Naive thymus-derived CD4-positive, alpha-beta T cell (primary cell): ENCODE measurements at places on chromosomes 5 and 9.
A peak's percentile ranks its signal among the peaks of the same experiment; 100 is the strongest.

DNA sequence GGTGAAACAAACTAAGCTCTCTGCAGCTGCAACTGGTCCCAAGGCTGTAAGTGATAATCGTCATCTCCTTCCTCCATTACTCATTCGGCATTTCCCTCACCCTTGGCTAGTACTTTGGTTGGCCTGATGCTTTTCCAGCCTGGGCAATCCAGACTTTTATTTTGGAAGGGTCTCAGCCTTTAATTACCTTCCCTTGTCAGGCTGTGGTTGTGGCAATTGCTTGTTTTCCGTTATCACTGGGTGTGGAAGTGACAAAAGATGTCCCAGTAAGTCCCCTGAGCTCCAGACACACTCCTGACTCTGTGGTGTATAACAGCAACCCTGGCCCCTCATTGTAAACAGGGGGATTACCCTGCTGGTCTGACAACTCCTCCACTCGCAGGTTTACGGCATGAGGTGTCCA, 6.3 kb upstream of the FAF2 start:
- H3K27me3 ChIP-seq: no peaks in the 10 kb centered on the region
- H3K4me1 ChIP-seq: peaks cover 2% of the 10 kb centered on the region
- no peak overlapping the region for H3K4me3 ChIP-seq

GRCh38 chr5:94268226-94268625, 350.2 kb downstream of the KIAA0825 start:
- no peak overlapping the region for H3K4me3 ChIP-seq
- H3K36me3 ChIP-seq: no peaks in the 10 kb centered on the region
- no peaks in the 10 kb centered on the region for H3K4me1 ChIP-seq
- H3K27ac ChIP-seq: no peak overlapping the region

DNA sequence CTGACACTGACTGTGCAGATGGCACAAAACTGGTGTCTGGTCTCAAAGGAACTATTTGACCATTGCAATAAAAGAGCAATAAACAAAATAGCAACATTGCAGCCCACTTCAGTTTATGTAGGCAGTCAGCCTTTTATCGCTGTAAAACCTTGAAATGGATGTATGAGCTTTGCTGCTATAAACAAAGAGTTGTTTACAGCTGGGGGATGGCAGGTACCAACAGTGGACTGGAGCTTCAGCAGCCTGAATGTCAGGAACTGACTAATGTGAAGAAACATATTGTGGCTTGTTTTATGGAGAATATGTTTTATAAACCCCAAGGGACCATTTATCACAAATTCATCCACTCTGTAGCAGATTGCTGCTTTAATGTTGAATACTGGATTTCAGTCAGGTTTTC, 78.0 kb downstream of the PTPRD start:
- H3K4me1 ChIP-seq: no peaks in the 10 kb centered on the region
- no peak overlapping the region for H3K27ac ChIP-seq
- H3K4me3 ChIP-seq: no peak overlapping the region
- H3K36me3 ChIP-seq: no peaks in the 10 kb centered on the region
- DNase-seq: no peak

DNA sequence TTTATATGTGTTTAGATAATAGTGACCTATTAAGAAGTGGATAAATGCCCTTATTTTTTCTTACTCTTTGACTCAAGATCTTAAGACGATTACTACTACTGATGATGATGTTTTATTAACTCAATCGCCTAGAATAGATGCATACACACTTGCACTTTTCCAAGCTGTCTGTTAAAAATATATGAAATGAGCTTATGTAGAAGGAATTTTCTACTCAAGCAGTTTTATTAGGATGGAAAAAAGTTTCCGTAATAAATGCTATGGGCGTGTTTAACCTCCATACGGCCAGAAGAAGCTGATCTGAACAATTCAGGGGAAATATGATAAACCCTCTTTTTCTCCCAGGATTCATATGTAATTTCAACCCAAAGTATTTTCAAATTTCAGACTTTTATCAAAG, 455.7 kb upstream of the MPDZ start:
- no peaks in the 10 kb centered on the region for H3K36me3 ChIP-seq
- H3K4me3 ChIP-seq: no peak overlapping the region
- no peak for DNase-seq
- no peaks in the 10 kb centered on the region for H3K27me3 ChIP-seq

DNA sequence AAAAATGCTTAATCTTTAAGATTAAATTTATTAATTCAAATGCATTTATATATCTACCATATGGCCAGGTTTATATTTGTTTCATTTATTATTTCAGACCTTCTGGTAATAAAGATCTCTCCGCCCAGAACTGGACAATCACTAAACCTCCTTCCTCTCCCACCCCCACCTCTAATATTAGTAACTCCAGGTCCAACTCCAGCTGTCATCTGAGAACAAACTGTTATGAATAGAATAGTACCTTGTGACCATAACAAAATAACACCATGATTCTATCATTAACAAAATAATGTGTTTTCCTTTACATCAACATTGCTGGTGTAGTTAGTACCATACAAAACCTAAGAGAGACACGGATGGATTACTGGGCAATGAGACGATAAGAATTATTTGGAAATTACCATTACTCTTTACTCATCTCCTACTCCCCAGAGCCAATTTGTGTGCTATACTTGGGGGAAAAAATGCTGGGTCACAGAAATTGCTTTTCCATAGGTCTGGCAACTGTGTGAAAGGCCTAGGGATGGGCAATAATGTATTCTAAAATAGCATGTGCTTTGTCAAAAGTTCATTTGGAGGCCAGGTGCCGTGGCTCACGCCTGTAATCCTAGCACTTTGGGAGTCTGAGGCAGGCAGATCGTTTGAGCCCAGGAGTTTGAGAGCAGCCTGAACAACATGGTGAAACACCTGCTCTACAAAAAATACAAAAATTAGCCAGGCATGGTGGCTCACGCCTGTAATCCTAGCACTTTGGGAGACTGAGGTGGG, 186.1 kb downstream of the ENC1 start:
- H3K36me3 ChIP-seq: no peaks in the 10 kb centered on the region
- H3K4me3 ChIP-seq: no peak overlapping the region
- H3K4me1 ChIP-seq: no peaks in the 10 kb centered on the region
- H3K27me3 ChIP-seq: no peaks in the 10 kb centered on the region
- no peak overlapping the region for H3K27ac ChIP-seq
- DNase-seq: no peak

- peak overlapping the region; percentile 79 for H3K27ac ChIP-seq
- DNase-seq: peak; percentile 67
Observed at GRCh38 chr5:80181618-80182211, 74.1 kb downstream of the SERINC5 start.

- H3K4me1 ChIP-seq: no peaks in the 10 kb centered on the region
- no peak overlapping the region for H3K4me3 ChIP-seq
- H3K36me3 ChIP-seq: no peaks in the 10 kb centered on the region
- H3K27me3 ChIP-seq: no peaks in the 10 kb centered on the region
- no peak overlapping the region for H3K27ac ChIP-seq
Observed at GRCh38 chr9:107513464-107514100, 24.0 kb upstream of the KLF4 start.

GRCh38 chr9:78856144-78856543, 559.2 kb downstream of the PSAT1 start:
- no peaks in the 10 kb centered on the region for H3K27me3 ChIP-seq
- no peak for DNase-seq
- H3K27ac ChIP-seq: no peak overlapping the region
- H3K36me3 ChIP-seq: no peaks in the 10 kb centered on the region

GRCh38 chr5:173781816-173782670, 106.1 kb upstream of the CPEB4 start:
- no peaks in the 10 kb centered on the region for H3K36me3 ChIP-seq
- no peak overlapping the region for H3K4me3 ChIP-seq
- no peak overlapping the region for H3K27ac ChIP-seq
- DNase-seq: peak; percentile 59
- H3K27me3 ChIP-seq: no peaks in the 10 kb centered on the region

GRCh38 chr5:63049935-63050334, 471.3 kb downstream of the LRRC70 start:
- no peak overlapping the region for H3K4me3 ChIP-seq
- no peak overlapping the region for H3K27ac ChIP-seq
- no peaks in the 10 kb centered on the region for H3K36me3 ChIP-seq

GRCh38 chr9:131477367-131477766, 25.4 kb upstream of the POMT1 start:
- no peaks in the 10 kb centered on the region for H3K27me3 ChIP-seq
- peaks cover 57% of the 10 kb centered on the region for H3K36me3 ChIP-seq
- H3K4me3 ChIP-seq: no peak overlapping the region
- DNase-seq: no peak

DNA sequence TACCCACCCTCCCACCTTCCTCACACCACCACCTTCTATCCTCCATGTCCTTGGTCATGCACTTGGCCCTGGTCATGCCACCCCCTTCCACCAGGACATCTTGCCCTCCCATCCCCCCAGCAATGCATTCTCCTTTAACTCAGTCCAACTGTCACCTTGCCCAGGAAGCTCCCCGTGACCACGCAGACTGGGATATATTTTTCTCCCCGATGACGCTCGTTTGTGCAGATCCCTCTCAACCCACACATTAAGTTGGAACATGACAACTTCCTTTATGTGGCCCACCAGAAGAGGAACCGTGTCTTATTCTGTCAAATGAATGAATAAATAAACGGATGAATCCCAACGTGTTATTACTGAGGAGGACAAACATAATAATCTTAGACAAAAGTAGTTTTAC, 82.8 kb upstream of the TAS2R1 start:
- H3K4me1 ChIP-seq: no peaks in the 10 kb centered on the region
- H3K36me3 ChIP-seq: no peaks in the 10 kb centered on the region
- H3K4me3 ChIP-seq: no peak overlapping the region

- no peak overlapping the region for H3K27ac ChIP-seq
- no peaks in the 10 kb centered on the region for H3K27me3 ChIP-seq
- H3K36me3 ChIP-seq: no peaks in the 10 kb centered on the region
- DNase-seq: no peak
- no peaks in the 10 kb centered on the region for H3K4me1 ChIP-seq
- no peak overlapping the region for H3K4me3 ChIP-seq
Observed at GRCh38 chr9:123208626-123209174, 59.7 kb downstream of the STRBP start.

GRCh38 chr5:51095486-51095885, 287.8 kb upstream of the ISL1 start:
- no peaks in the 10 kb centered on the region for H3K36me3 ChIP-seq
- DNase-seq: no peak
- H3K4me1 ChIP-seq: no peaks in the 10 kb centered on the region
- H3K4me3 ChIP-seq: no peak overlapping the region

- no peak overlapping the region for H3K27ac ChIP-seq
- H3K36me3 ChIP-seq: no peaks in the 10 kb centered on the region
- no peak for DNase-seq
- no peaks in the 10 kb centered on the region for H3K27me3 ChIP-seq
- no peaks in the 10 kb centered on the region for H3K4me1 ChIP-seq
Observed at GRCh38 chr9:129471201-129472019, 149.5 kb downstream of the C9orf50 start.

DNA sequence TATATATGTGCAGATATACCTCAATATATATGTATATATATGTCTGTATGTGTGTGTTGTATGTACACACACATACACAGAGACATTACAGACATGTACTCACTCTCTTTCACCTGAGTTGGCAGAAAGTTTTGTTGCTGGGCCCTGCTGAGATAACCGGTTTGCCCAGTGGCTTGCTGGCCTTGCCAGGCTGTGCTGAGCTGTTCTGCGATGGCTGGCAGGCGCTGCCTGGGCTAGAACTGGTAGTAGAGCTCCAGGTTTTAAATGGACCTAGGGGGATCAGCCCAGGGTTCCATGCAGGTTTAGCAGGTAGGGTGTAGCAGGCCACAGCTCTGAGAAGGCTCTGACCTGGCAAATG, 394.3 kb downstream of the GADD45G start:
- no peaks in the 10 kb centered on the region for H3K27me3 ChIP-seq
- no peak for DNase-seq
- no peaks in the 10 kb centered on the region for H3K36me3 ChIP-seq
- peak overlapping the region; percentile 63 for H3K4me3 ChIP-seq
- no peak overlapping the region for H3K27ac ChIP-seq
